NCI-H1048 (cell line): ENCODE measurements at places on chromosomes 3 and 15.

- no peak for DNase-seq
Measured at GRCh38 chr3:172106989-172107388, 67.6 kb downstream of the FNDC3B start.

DNA sequence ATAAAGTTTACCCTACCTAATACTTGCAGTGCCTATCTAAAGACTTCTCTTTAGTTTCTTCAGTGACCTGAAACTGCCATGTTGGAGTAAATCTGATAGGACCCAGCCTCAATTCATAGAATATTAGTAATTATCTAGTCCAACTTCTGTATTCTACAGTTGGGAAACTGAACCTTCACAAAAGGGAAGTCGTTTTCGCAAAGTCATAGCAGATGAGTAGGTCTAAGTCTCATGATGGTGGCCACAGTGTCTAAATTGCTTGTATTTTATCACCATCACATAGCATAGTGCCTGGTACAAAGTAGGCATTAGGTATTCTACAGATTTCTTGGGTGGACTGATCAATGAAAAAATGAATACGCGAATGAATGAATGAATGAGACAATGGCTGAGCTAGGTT, 8.4 kb downstream of the GMNC start:
- no peak for DNase-seq

DNA sequence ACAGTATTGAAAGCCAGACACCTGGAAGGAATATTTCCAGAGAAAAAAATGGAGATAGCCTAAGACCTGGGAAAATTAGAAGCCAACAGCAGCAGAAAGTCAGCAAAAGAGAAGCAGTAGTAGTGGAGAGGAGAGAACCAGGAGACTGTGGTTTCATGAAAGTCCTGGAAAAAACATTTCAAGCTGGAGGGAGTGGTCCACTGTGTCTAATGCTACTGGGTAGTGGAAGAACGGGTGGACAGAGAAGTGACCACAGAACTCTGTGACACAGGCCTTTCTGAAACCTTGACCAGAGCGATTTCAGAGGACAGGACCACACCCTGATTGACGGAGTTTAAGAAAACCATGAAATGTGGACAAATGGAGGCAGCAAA, 15.3 kb upstream of the SH3BP5 start:
- no peak for DNase-seq

DNA sequence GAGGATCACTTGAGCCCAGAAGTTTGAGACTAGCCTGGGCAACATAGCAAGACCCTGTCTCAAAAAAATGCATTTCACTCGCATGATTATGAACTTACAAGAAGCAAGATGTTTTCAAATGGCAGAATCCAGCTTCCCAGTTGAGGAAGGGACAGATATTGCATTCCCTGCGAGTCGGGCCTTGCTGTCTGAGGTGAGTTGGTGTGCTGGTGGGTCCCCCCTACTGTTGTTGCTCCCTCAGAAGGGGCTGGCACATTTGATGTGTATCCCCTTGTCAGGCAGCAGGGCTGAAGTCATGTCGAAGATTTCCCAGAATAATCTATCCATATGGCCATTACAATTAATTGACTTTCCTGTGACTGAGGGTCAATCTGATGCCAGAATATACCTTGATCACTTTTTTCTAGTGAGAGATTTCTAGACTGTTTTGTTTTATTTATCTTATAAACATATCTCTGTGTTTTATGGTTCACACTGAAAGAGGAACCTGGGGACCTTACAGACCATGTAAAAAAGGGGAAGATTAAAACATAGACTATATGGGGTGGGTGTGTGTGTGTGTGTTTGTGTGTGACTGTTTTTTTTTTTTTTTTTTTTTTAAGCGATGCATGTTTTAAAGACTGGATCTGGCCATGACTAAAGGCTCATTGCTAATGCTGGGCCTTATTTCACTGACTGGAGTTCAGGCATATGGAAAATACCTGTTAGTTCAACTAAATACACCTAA, 112.1 kb upstream of the MRPS22 start:
- DNase-seq: no peak

DNA sequence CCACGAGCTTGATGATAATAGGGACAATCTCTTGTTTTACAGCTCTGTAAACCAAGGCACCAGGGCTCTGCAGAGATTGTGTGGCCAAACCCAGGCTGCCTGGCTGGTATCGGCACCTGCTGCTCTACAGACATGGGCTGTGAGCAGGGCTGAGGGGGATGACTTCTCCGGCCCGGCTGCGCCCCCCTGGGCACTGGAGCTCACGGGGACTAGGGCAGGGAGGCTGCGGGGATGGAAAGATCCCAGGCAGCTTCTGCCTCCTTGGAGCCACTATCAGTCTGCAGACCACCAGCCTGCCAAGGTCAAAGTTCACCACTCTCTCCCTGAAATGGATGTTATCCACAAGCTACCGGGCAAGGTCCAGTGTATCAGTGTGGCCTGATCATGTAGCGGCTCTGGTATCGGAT, 22.0 kb upstream of the PIGZ start:
- no peak for DNase-seq

- no peak for DNase-seq
Measured at GRCh38 chr3:197369545-197369944, 71.1 kb upstream of the DLG1 start.

GRCh38 chr3:178086144-178086825, 450.0 kb upstream of the KCNMB2 start:
- no peak for DNase-seq

DNA sequence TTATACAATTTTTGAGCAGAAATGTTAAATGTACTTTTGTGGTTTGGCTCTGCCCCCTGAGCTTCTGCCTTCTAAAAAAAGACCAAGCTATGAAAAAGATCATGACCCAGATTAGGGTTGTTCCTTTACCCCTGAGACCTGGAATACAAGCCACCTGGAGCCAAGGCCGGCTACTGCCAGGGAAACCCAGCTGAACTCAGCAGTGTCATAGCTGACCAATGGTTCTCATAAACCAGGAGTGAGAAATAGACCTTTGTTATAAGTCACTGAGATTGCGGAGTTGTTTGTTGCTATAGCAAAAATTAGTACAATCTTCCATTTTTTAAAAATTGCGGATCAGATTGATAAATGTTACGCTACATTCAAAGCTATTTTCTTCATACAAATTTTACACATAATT, 1261.7 kb downstream of the ROBO1 start:
- DNase-seq: no peak

GRCh38 chr3:169668072-169668956, 4.8 kb upstream of the MECOM start:
- DNase-seq: no peak

DNA sequence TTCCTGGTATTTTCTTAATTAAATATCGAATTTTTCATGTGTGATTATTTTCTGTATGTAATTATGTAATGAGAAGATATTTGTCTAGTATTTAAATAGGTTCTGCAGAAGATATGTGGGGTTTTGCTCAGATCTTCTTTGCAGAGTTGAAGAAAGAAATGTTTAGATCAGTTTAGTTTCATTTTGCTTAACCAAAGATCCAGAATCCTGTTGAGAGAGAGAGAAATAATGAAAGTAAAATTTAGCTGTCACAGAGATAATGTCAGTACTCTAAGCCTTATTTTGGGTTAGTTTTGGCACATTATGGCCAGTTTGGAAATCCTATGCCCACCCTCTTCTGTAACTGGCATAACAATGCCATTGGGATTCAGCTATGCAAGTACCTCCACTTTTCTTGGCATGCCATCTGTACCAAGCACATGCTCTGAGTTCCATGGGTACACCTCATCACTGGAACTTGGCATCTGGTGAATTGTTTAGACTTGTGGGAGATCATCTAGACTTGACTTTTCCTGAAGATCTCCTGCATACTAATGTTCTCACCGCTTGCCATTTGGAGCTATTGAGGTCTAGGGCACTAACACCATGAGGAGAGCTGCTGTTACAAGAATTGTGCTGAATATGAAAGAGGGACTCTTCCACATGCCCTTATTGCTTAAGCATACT, 30.9 kb downstream of the PLSCR1 start:
- no peak for DNase-seq

- no peak for DNase-seq
Measured at GRCh38 chr15:27912283-27912682, 186.8 kb downstream of the OCA2 start.

DNA sequence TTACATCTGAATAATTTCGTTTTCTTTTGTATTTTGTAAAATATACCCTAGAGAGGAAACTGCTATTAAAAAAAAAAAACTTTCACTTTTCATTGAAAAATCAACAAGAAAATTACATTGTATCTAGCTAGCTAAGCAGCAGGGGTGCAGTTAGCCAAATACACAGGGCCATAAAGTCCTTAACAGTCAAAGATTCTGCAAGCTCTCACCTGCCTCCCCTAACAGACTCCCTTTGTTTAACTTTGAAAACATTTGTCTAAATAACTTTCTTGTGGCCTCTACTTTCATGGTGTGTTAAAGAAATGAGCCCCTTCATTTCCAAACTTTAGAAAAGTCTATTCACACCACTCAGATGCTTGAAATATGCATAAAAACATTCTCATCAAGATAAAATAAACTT, 23.3 kb downstream of the CBLB start:
- no peak for DNase-seq

- no peak for DNase-seq
Measured at GRCh38 chr15:39947401-39948197, 13.7 kb downstream of the EIF2AK4 start.

GRCh38 chr3:135694142-135694541, 271.4 kb upstream of the PPP2R3A start:
- DNase-seq: no peak

DNA sequence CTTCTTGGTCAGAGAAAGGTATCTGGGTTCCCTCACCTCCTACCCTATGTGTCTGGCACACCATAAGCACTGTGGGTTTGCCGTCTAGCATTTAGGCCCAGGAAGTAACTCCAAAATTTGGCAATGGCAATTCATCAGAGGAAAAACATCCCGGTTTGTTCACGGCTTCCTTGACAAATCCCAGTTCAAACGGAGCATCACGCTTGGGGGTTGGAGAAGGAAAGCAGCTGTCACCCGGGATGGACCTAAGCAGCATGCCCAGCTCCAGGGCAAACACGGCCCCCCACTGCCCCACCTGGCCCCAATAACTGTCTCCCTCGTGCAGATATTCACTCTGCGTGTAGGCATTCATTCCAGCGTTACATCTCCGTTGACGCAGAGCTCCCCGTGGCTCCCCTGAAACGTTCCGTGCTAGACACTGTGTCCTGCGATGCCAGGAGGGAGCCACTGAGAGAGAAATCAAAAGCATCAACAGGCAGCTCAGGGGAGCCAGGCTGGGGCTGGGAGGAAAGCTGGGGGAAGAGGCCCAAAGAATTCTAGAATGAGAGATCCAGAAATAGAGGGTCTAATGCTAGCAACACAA, 41.4 kb downstream of the NTRK3 start:
- DNase-seq: no peak

GRCh38 chr15:44193651-44194322, 1.3 kb downstream of the FRMD5 start:
- no peak for DNase-seq

DNA sequence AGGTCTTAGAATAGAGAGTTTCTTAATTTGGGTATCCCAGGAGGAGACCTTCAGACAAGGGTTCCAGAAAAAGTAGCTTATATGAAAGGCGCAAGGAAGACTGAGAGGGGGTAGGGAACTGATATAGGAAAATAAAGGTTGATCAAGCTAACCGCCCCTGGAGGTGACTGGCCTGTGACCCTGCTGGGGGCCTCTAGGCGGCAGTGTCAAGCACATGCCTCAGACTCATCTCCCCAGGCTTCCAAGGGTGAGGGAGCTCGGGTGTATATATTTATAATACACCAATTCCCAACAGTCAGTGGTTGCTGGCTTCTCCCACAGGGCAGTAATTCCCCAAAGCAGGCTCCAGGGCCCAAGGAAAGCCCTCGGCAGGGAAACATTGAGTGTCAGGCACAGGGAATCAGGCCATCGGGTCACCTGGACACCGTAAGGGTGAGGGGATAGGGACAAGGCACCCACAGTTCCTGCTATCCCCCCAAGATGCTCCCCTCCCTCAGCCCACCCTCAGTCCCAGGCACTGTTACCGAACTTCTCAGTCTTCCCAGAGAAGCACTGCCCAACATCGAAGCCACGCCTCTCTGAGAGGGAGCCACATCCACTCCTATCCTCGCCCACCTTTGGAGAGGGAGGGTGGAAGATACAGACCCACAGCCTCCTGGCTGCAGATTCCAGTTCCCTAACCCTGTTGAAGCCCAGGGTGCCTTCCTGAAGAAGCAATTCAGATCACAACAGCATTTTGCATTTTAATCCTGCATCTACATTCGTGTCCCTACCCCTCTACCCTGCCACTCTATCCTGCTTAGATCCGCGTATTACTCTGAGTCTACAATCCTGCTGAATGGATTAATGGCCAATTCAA, 19.5 kb upstream of the CAV3 start:
- no peak for DNase-seq

DNA sequence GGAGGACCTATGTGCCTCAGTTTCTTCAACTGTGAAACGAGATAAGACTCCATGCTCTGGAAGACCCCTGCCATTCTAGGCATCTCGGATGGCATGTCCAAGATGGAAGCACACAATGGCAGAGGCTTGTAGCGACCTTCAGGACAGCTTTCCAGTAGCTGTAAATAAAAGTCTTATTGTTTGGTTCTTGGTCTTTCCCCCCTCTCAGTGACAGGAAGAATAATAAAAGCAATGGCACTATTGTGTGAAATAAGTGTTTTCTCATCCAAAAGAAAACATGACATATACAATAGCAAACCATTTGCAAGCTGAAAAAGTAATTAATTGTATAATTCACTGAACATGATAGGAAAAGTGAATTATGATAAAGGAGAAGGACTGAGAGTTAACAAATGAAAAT, 32.5 kb upstream of the CD47 start:
- DNase-seq: no peak

DNA sequence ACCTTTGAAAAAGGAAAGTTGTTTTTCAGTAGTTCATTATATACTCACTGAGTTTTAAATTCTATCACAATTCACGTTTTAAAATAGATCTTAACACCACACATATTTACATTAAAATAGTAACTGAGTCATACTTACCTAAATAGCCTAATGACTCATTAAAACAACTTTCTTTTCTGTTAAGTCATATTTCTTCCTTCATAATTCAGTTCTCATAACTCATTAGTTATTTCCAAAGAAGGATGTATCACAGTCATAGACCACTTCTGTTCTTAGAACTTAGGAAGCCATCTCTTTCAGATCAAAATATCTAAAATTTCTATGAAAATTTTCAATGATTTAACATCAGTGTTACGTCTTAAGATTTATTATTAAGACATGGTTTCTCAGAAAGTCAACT, 885.9 kb downstream of the FHIT start:
- DNase-seq: no peak
